ENCODE measurements at places on chromosomes 6 and 20. TPM values are rescaled to one million over a fixed set of nuclear protein-coding genes. Genes with fewer than 3 reads are reported as not detected.

The COL9A3 gene
- total RNA-seq = not detected

The JAG1 gene
- 0.54 TPM for total RNA-seq

The TGM3 gene
- total RNA-seq = not detected

DNA sequence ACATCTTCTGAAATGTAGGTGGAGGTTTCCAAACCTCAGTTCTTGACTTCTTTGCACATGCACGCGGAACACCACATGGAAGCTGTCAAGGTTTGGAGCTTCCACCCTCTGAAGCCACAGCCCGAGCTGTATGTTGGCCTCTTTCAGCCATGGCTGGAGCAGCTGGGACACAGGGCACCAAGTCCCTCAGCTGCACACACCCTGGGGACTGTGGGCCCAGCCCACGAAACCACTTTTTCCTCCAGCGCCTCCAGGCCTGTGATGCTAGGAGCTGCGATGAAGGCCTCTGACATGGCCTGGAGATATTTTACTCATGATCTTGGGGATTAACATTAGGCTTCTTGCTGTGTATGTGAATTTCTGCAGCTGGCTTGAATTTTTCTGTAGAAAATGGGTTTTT, 68.7 kb downstream of the RNF217 start:
- no peaks in the 10 kb centered on the region for H3K27me3 ChIP-seq
- no peak overlapping the region for H3K4me3 ChIP-seq
- H3K36me3 ChIP-seq = no peaks in the 10 kb centered on the region
- H3K4me1 ChIP-seq = no peaks in the 10 kb centered on the region

GRCh38 chr6:143400258-143401067, 50.0 kb downstream of the ADAT2 start:
- peaks cover 11% of the 10 kb centered on the region for H3K27me3 ChIP-seq
- DNase-seq = no peak
- no peak overlapping the region for H3K27ac ChIP-seq
- peaks cover 34% of the 10 kb centered on the region for H3K4me1 ChIP-seq
- no peak overlapping the region for H3K4me3 ChIP-seq

DNA sequence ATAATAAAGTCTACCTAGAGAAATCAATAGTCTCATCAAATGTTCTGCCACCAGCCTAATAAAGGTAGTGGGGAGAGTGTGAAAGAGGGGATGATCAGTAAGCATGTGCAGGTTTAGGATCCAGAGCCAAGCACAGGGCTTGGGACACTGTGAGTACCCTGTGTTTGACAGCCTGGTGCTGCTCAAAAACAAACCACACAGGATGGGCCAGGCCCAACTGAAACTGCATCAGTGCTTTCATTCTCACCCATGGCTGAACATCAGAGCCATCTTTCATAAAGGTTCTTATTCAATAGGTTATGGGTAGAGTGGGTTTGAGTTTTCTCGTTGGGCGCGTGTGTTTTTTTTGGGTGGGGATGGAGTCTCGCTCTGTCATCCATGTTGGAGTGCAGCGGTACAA, 87.3 kb upstream of the NHSL1 start:
- no peak overlapping the region for H3K4me3 ChIP-seq
- no peak overlapping the region for H3K27ac ChIP-seq
- peaks cover 15% of the 10 kb centered on the region for H3K4me1 ChIP-seq
- DNase-seq = no peak

- H3K36me3 ChIP-seq = no peaks in the 10 kb centered on the region
- peak overlapping the region; percentile 91 for H3K27ac ChIP-seq
- DNase-seq = peak; percentile 88
- peaks cover 52% of the 10 kb centered on the region for H3K4me1 ChIP-seq
- peak overlapping the region; percentile 69 for H3K4me3 ChIP-seq
Observed at GRCh38 chr6:5302220-5302946, 41.1 kb downstream of the FARS2 start.

- H3K4me1 ChIP-seq = no peaks in the 10 kb centered on the region
- DNase-seq = no peak
- peaks cover 25% of the 10 kb centered on the region for H3K36me3 ChIP-seq
- H3K27ac ChIP-seq = no peak overlapping the region
Observed at GRCh38 chr6:44898296-44898930, 429.7 kb upstream of the RUNX2 start.

DNA sequence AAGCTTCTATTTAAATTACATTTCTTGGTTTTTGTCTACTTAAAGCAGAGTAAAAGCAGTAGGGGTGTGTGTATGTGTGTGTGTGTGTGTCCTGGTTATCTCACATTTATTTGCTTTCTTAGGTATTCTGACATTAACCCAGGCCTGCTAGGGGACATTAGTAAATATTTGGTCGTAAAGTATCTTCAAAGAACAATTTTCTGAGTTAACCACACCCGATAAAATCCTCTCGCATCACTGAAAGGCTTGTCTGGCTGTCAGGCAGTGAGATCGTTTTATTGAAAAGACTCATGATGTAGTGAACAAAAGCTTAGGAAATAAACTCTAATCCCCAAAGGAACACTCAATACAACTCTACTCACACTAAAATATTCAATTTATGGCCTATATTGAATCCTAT, 77.9 kb downstream of the ZNF217 start:
- H3K4me1 ChIP-seq = no peaks in the 10 kb centered on the region
- no peak overlapping the region for H3K27ac ChIP-seq
- no peak overlapping the region for H3K4me3 ChIP-seq
- no peak for DNase-seq
- no peaks in the 10 kb centered on the region for H3K27me3 ChIP-seq

- H3K4me3 ChIP-seq = no peak overlapping the region
- H3K27me3 ChIP-seq = no peaks in the 10 kb centered on the region
- DNase-seq = peak; percentile 50
- H3K4me1 ChIP-seq = peaks cover 35% of the 10 kb centered on the region
- H3K36me3 ChIP-seq = peaks cover 38% of the 10 kb centered on the region
Observed at GRCh38 chr6:111564482-111564945, 41.2 kb downstream of the TRAF3IP2 start.

- no peaks in the 10 kb centered on the region for H3K27me3 ChIP-seq
- H3K36me3 ChIP-seq = peaks cover 1% of the 10 kb centered on the region
Observed at GRCh38 chr20:44728801-44729443, 13.8 kb downstream of the CCN5 start.

- no peak overlapping the region for H3K4me3 ChIP-seq
- no peak overlapping the region for H3K27ac ChIP-seq
- no peaks in the 10 kb centered on the region for H3K36me3 ChIP-seq
Observed at GRCh38 chr20:20641783-20642182, 70.7 kb downstream of the RALGAPA2 start.

- H3K36me3 ChIP-seq = no peaks in the 10 kb centered on the region
- H3K27ac ChIP-seq = no peak overlapping the region
- no peaks in the 10 kb centered on the region for H3K4me1 ChIP-seq
Observed at GRCh38 chr6:146090474-146090873, 61.6 kb downstream of the GRM1 start.

- H3K27ac ChIP-seq = peak overlapping the region; percentile 71
- H3K36me3 ChIP-seq = peaks cover 2% of the 10 kb centered on the region
- H3K4me3 ChIP-seq = peak overlapping the region; percentile 65
Observed at GRCh38 chr20:63284083-63284440, 8.9 kb upstream of the COL20A1 start.

- DNase-seq = peak; percentile 72
- H3K4me1 ChIP-seq = peaks cover 37% of the 10 kb centered on the region
- no peaks in the 10 kb centered on the region for H3K27me3 ChIP-seq
- peaks cover 67% of the 10 kb centered on the region for H3K36me3 ChIP-seq
Observed at GRCh38 chr20:17969278-17969883, 563 bp downstream of the MGME1 start.

DNA sequence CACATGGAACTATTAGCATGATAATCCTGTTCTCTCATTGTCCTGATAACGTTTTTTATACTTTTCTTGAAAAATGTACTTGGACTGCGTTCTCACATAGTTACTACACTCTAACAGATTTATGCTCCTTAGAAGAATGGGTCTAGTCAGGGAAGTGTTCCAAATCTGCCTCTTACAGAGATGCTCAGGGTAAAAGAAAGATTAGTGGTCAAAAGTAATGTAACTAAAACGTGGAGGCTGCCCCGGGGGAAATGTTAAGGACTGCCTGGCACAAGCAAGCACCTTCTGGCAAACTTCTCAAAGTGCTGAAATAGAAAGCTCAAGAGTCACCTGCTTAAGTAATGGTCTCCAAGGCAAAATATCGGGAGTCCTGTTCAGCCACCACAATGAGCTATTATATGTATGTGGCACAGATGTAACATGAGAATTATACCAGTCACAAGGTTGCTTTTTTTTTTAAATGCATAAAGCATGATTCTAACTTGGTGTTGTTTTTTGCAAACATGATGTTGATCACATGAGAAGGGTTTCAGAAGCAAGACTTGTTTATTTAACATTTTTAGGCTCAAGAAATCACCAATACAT, 244.5 kb upstream of the JARID2 start:
- no peak overlapping the region for H3K4me3 ChIP-seq
- no peaks in the 10 kb centered on the region for H3K4me1 ChIP-seq
- H3K27ac ChIP-seq = no peak overlapping the region
- DNase-seq = no peak

GRCh38 chr6:31908791-31909190, 6.9 kb upstream of the ZBTB12 start:
- peaks cover 12% of the 10 kb centered on the region for H3K27me3 ChIP-seq
- H3K27ac ChIP-seq = peak overlapping the region; percentile 42
- no peaks in the 10 kb centered on the region for H3K36me3 ChIP-seq
- no peak for DNase-seq

GRCh38 chr6:43187821-43188220, 5.8 kb downstream of the CUL9 start:
- no peak overlapping the region for H3K27ac ChIP-seq
- no peak for DNase-seq
- peaks cover 29% of the 10 kb centered on the region for H3K36me3 ChIP-seq

- DNase-seq = no peak
- H3K36me3 ChIP-seq = no peaks in the 10 kb centered on the region
- H3K4me3 ChIP-seq = no peak overlapping the region
- H3K4me1 ChIP-seq = no peaks in the 10 kb centered on the region
- H3K27me3 ChIP-seq = no peaks in the 10 kb centered on the region
Observed at GRCh38 chr6:98416027-98416426, 418.3 kb upstream of the POU3F2 start.

GRCh38 chr20:17601957-17602356, 32.1 kb downstream of the DSTN start:
- peaks cover 24% of the 10 kb centered on the region for H3K36me3 ChIP-seq
- H3K4me1 ChIP-seq = peaks cover 4% of the 10 kb centered on the region
- H3K27me3 ChIP-seq = no peaks in the 10 kb centered on the region

- H3K27ac ChIP-seq = no peak overlapping the region
- peaks cover 61% of the 10 kb centered on the region for H3K27me3 ChIP-seq
- H3K4me1 ChIP-seq = peaks cover 27% of the 10 kb centered on the region
- no peaks in the 10 kb centered on the region for H3K36me3 ChIP-seq
- no peak for DNase-seq
Observed at GRCh38 chr20:3659492-3660261, 3.5 kb downstream of the GFRA4 start.

DNA sequence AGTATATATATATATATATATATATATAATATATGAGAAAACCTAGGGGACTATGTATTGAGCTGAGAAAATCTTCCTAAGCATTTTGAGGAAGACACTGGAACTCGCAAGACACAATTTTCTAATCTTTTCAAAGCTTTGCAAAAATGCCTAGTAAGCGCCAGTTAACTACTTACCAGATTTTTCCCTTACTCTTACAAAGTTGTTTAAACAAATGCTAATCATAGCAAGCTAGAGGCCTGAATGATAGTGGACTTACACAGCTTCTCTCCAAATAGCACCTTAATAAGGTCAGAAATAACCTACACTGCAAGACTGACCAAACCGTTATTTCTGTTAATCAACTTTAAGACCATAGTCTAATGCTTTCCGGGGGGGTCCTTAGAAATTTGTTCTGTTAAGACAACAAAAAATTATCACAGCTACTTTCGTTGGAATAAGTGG, 56.1 kb upstream of the HFE start:
- no peak for DNase-seq
- peak overlapping the region; percentile 99 for H3K27ac ChIP-seq
- H3K4me3 ChIP-seq = peak overlapping the region; percentile 78
- H3K27me3 ChIP-seq = peaks cover 12% of the 10 kb centered on the region

DNA sequence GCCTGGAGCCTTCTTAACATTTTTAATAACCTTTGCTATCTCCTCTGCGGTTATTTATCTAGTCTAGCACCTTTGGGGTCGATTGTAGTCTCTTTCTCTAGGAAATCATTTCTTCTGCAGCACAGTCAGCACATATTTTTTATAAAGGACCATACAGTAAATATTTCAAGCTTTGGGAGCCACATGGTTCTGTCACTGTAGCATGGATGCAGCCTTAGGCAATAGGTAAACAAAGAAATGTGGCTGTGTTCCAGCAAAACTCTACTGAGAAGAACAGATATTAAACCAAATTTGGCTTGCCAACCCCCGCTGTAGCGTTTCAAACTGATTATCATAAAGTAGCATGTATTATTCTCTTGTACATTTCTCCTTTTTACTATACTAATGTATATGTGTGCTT, 95.7 kb downstream of the SLC23A2 start:
- no peaks in the 10 kb centered on the region for H3K27me3 ChIP-seq
- no peak overlapping the region for H3K4me3 ChIP-seq
- H3K4me1 ChIP-seq = peaks cover 2% of the 10 kb centered on the region
- peaks cover 16% of the 10 kb centered on the region for H3K36me3 ChIP-seq
- H3K27ac ChIP-seq = no peak overlapping the region

DNA sequence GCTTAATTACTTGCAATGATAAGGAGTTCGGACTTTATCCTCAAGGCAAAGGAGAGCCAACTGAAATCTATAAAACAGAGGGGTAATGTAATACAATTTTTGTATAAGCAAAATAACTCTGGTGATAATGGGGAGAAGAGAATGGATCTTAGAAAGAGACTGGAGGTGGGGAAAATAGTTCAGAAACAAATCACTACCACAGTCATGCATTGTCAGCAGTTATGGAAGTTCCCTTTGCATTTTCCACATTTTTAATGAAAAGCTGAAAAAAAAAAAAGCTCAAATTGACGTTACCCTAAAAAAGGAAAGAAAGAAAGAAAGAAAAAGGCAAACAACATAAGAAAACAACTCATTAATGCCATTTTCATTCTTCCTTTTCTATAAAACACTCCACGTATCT, 337.6 kb upstream of the HSF2 start:
- no peaks in the 10 kb centered on the region for H3K4me1 ChIP-seq
- H3K36me3 ChIP-seq = no peaks in the 10 kb centered on the region
- H3K4me3 ChIP-seq = no peak overlapping the region
- no peak for DNase-seq
- H3K27me3 ChIP-seq = no peaks in the 10 kb centered on the region
- no peak overlapping the region for H3K27ac ChIP-seq

GRCh38 chr20:25300496-25301170, 52.7 kb downstream of the PYGB start:
- no peak overlapping the region for H3K4me3 ChIP-seq
- DNase-seq = no peak
- no peak overlapping the region for H3K27ac ChIP-seq
- H3K36me3 ChIP-seq = no peaks in the 10 kb centered on the region

DNA sequence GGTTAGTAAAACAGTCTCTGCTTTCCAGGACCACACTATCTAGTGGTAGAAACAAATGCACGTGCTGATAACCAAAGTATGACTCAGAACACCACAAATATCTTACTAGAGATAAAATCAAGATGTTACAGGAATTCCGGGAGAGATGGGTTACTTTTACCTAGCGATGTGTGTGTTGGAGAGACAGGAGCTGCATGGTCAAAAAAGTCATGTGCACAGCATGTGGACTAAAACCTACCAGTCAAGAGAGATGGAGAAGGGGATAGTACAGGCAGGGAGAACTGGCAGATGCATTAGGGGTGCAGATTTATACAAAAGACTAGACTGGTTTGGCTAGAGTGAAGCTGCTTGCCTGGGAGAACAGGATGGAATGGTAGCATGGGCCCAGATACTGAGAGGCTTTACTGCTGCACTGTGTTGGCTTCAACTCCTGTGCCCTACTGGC, 75.3 kb upstream of the MRAP2 start:
- no peak for DNase-seq
- H3K4me3 ChIP-seq = no peak overlapping the region
- H3K27ac ChIP-seq = no peak overlapping the region

Data from activated CD8-positive, alpha-beta memory T cell treated with anti-CD3 and anti-CD28 coated beads, Interleukin-2, amount 10 ng/mL, durations not matched to agents 7 days and 5 days (primary cell).